RWPE2 (cell line): ENCODE measurements at places on chromosomes 7 and 10.

DNA sequence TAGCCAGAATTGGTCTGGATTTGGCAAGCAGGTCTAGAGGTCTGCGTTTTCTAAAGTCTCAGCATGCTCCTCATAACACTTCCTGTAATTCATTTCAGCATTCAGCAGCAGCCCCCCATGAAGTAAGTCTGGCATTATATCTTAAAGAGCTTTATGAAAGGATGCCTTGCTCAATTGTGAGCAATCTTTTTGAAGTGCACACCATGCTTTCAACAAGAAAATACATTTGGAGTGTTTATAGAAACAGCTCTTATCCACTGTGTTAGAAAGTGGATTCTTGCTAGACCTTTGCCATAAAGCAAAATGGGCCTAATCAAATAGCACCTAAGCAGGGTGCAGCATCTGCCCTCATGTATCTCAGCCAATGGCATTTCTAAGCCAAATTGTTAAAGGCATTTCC is 378.0 kb upstream of the AKR1E2 start:
- DNase-seq, result no peak

DNA sequence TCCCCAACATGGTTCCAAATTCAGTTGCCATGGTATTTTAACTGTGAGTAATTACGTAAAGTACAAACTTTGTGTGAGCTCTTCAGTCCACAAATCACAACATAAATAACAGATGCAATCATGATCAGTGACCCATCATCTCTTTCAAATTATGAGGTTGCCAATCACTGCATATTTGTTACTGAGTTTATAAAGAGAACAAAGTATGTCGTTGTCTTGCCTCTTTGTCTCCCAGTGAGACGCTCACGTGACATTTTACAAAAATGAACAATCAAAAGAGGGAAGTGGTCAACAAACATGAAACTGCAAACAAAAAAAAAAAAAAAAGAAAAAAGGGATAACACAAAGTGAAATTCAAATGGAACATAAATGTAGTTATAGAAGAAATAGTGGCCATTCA is 122.7 kb upstream of the PDSS1 start:
- DNase-seq, result no peak

GRCh38 chr7:130974794-130975193 is 240.8 kb upstream of the KLF14 start:
- no peak for DNase-seq

DNA sequence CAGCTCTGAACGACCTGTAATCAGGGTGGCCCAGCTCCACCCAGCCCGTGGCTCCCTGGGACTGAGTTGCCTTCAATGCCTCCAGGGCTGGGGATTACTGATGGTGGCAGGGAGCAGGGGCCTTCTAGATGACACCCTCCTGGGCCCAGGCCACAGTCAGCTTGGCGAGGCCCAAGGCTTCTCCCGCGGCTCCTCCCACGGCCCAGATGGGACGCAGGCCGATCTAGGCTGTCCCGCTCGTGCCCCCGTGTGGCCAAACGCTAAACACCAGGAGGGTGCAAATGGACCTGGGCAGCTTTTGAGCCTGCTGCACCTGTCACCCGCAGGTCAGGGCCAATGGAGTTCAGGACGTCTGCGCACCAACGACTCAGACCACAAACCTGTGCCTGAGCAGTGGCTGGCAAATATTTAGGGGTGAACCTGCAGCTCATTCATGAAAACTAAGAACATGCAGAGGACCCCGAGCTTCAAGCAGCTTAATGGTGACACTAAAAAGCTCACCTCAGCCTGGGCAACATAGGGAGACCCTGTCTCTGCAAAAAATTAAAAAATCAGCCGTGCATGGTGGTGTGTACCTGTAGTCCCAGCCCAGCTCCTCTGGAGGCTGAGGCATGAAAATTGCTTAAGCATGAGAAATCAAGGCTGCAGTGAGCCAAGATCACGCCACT is 43.2 kb downstream of the ASB13 start:
- DNase-seq, result peak; percentile 79

GRCh38 chr7:2607122-2607922 is 24.5 kb upstream of the TTYH3 start:
- DNase-seq, result no peak

- DNase-seq, result no peak
These were observed 201.4 kb upstream of the SH2B2 start for GRCh38 chr7:102085218-102085772.

DNA sequence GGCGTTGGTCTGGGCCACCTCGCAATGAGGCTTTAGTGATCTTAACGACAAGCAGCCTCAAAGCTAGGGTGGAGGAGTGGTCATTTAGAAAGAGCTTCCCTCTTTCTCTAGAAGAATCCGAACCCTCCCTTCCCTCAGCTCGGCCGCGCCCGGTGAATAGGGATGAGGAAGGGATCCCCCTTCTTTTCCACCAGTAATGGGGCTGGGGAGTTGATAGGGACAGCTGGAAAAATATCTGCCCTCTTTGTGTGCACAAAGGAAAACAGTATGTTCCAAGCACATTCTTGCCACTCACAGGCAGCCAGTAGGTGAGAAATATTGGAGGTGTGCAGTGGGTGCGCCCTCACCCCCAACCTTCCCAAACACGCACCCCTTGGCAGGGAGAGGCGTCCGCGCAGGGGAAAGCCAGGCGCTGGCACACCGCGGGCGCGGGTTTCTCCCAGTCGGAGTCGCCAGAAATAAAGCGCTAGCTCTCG is 6.5 kb downstream of the DLX5 start:
- DNase-seq, result no peak

- DNase-seq, result no peak
These were observed 702.4 kb upstream of the FZD8 start for GRCh38 chr10:36344240-36345174.

DNA sequence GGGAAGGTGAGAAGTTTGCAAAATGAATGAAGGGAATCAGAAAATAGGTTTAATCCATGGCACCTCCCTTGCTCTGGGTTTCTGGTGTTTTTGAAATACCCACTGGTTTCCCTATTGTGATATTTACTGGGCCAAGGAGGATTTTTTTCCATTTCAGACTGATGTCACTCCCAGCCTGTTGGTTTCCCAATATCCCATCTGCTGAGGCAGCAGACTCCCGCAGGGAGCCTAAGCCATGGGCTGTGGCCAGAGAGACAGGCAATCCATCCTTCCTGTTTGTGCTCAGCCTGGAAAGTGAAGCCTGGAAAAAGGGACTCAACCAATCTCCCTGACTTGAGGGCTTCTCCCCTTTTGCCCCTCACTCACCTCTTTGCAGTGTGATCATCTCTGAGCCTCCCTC is 22.8 kb downstream of the FAM107B start:
- DNase-seq, result no peak

DNA sequence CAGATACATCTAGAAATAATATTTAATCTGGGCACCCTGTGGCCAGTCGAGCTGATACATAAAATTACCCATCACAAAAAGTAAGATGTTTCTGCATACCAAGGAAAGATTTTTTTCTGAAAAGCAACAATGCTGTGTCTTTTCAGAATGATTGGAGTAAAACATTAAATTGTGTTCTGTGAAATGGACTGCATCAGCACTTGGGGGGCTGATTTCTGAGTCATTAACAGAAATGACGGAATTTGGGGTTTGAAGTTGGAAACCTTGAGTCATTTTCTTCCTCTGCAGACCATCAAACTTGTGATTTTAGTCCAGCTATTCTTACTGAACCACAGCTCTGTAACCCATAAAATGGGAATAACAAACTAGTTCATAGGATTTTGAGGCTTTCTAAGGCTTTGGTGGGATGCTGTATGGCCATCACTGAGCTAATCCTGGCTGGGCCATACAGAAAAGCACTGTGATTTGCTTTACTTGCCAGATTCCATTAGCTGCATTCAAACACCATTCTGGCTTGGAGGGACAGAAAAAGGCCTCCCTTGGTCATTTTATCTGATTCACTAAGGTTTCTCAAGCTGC is 739.4 kb upstream of the IGFBP3 start:
- DNase-seq, result no peak

DNA sequence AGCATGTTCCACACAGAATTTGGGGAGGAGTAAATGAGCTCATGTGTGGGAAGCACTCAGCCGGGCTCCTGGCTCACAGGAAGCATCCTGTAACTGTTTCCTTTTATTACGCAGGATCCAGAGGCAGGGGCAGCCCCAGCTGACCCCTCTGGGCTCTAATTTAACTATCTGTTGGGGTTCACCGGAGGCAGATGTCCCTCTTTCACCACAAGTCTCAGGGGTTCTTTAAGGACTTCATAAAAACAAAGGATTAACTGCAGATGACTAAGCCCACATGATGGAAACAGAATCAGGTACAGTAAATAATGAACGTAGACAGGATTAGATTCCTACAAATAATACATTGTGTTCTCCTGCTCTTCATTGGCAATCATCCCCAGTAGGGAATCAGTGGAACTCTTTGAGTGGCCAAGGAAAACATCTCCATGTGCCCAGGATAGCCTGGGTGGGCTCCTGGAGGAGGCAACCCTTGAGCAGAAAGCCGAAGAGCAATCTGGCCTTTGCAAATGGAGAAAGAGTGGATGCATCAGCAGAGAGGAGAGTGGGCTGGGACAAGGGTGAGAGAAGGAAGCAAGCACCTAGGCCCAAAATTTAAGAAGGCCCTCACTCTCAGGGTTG is 24.6 kb downstream of the TBXAS1 start:
- no peak for DNase-seq

GRCh38 chr10:95353123-95353522 is 62.3 kb upstream of the PDLIM1 start:
- no peak for DNase-seq

DNA sequence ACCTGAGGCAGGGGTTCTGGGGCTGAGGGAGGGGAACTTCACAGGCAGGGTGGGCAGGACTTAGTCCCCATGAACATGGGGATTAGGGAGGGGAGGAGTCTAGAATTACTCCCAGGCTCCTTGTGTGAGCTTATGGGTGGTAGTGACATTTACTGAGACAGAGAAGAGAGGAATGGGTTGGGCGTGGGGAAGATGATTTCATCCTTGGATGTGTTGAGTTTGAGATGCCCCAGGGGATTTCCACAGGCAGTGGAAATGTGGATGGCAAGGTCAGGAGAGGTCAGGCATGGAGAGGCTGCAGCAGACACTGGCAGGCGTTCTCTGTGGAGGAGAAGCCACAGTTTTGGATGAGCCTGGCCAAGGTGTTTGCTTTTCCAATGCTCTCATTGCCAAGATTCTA is 26.4 kb upstream of the GSDME start:
- no peak for DNase-seq

- DNase-seq, result no peak
These were observed 19.2 kb downstream of the PMPCB start for GRCh38 chr7:103316380-103316941.
